ENCODE measurements at places on chromosomes 11 and 22. TPM values are rescaled to one million over a fixed set of nuclear protein-coding genes. Genes with fewer than 3 reads are reported as not detected.

The CHID1 gene
- total RNA-seq: 28.4 TPM

DNA sequence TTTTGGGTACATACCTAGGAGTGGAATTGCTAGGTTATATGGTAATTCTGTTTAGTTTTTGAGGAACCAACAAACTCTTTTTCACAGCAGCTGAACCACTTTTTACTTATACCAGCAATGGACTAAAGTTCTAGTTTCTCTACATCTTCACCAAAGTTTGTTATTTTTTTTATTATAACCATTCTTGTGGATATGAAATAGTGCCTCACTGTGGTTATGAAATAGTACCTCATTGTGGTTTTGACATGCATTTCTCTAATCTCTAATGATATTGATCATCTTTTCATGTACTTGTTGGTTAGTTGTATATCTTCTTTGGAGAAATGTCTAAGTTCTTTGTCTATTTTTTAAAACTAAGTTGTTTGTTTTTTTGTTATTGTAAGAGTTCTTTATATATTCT is 27.2 kb downstream of the STIM1 start:
- no peak for DNase-seq

The SLC25A45 gene
- total RNA-seq: 0.73 TPM

GRCh38 chr11:105915021-105915420 is 107.0 kb downstream of the MSANTD4 start:
- no peak for DNase-seq
